ENCODE measurements at places on chromosomes 3 and 15.

GRCh38 chr3:46184469-46184868 lies 23.6 kb downstream of the CCR1 start:
- no peak for DNase-seq

DNA sequence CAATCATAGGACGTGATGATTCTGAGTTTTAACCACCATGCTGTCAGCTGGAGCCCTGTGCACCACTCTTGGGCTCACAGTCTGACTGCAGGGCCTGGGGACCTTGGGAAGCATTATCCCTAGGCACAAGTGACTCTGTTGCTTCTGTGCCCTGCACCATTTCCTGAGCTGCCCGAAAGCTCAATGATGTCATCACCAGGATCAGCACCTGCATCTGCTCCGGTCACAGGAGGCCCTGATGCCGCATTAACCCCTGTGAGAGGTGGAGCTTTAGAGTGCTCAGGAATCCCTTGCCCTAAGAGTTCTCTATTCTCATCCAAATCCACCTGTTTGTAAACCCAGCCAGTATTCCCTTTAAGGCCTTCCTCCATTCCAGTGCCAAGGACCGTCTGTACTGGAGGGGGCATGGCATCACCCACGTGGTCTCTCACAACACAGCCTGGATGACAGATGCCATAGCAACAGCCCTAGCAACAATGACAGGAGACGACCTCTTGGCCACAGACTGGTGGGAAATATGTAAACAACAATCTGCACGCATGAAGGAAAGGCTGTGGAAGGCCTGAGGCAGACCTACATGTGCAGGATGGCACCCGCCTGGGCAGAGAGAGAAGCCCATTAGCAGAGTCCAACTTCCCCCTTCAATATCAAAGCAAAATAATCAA lies 37.9 kb downstream of the NTRK3 start:
- DNase-seq = no peak

GRCh38 chr3:184306341-184306972 lies 7.4 kb downstream of the PSMD2 start:
- no peak for DNase-seq

- DNase-seq = no peak
These were observed 175.9 kb downstream of the NTRK3 start for GRCh38 chr15:88080616-88081015.

DNA sequence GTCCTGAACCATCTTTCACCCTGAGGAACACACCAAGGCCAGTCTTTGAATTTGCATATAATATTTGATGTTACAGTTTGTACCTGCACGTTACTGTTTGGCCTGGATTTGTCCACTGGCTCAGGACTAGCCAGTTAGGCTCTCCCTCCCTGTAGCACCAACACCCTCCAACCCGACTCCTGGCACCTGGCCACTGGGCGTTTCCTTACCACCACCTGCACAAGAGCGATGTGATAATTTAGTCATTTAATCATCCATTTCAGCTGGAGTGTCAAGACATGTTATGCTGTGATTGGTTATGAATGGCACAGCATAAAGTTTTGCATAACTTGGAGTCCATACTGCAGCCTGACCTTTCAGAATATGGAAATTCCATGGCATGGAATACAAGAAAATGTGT lies 242.4 kb downstream of the KCNMB2 start:
- DNase-seq = no peak
